ENCODE measurements at places on chromosomes 6 and 20. TPM values are rescaled to one million over a fixed set of nuclear protein-coding genes. Genes with fewer than 3 reads are reported as not detected.
A peak's percentile ranks its signal among the peaks of the same experiment; 100 is the strongest.

DNA sequence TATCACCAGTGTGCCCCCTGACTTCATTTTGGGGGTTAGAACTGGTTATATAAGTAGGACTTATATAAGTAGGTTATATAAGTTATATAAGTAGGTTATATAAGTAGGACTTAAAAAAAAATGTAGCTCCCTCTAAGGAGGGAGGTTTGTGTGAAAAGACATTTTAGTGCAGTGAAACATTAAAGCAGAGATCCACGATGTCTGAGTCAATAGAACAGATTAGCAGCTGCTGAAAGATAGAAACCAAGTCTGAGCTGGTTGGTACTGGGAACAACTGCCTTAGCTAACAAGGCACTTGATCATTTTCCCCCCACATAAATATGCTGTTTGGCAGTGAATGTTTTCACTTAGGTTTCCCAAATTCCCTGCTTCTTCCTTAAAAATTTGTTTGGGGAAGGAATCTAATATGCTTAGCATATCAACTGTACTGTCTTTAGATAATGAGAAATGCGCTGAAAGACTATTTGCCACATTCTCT is 2.1 kb upstream of the RPS12 start:
- no peak for DNase-seq

CRIP3 gene
- polyA plus RNA-seq, result 1.1 TPM

BNIP5 gene
- not detected for polyA plus RNA-seq

ENPP5 gene
- polyA plus RNA-seq, result 5.0 TPM

RAMACL gene
- 0.37 TPM for polyA plus RNA-seq

DNA sequence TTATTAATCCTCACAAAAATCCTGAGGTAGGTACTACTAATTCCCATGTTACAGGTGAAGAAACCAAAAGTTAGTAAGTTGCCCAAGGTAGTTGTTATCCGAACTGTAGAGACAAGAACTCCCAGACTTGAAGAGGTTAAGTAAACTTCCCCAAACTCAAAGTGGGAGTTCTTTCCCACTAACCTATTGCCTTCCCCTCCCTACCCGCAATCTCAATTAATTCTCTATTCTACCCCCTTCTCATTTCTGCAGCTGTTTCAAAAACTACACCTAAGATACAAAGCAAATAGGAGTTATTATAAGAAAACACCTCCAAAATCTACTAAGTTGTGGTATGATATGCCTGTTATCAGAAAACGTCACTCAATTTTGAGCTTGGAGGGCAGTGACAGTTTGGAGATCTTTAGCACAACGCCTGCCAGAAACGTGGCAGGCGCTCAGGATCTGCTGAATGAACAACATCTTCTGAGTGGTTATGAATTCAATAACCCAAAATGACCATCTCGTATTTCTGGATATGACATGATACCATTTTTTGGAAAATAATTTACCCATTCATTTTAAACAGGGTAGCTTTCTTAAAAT is 7.1 kb downstream of the CSNK2A1 start:
- no peak for DNase-seq

- DNase-seq, result peak; percentile 36
Measured at GRCh38 chr6:46221222-46221793, 50.5 kb upstream of the ENPP5 start.
